ENCODE measurements at places on chromosomes 6 and 20. TPM values are rescaled to one million over a fixed set of nuclear protein-coding genes. Genes with fewer than 3 reads are reported as not detected.

The CLVS2 gene
- total RNA-seq: not detected

The FAM209B gene
- not detected for total RNA-seq

The SUMO4 gene
- 5.5 TPM for total RNA-seq

The RBPJL gene
- not detected for total RNA-seq

The NKAIN4 gene
- not detected for total RNA-seq

The GPR6 gene
- not detected for total RNA-seq

The OTOR gene
- not detected for total RNA-seq

The SAMD5 gene
- 3.6 TPM for total RNA-seq

The TPD52L2 gene
- total RNA-seq: 128 TPM
